Fibroblast of skin of abdomen (primary cell): ENCODE measurements at places on chromosomes 3 and 15.

DNA sequence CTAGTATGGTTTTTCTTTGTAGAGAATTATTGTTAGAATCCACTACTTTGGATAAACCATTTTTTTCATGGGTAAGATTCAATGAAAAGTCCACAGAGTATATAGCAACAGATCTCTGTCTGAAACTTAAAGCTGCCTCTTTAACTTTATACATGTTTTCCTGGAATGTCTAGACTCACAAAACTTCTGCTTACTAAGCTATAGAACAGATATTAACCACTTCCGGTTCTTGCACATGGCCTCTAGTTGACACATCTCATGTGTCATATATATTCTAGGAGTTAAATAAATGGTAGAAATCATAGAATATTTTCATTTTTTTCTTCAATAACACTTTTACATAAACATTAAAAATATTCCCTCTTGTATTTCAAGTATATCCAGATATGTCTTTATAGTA, 1693.9 kb downstream of the SI start:
- DNase-seq, result no peak

- peak; percentile 14 for DNase-seq
Measured at GRCh38 chr15:33737687-33738601, 230.4 kb upstream of the CHRM5 start.

GRCh38 chr15:101474233-101474632, 15.3 kb downstream of the PCSK6 start:
- DNase-seq, result no peak

- no peak for DNase-seq
Measured at GRCh38 chr15:39154227-39154638, 426.6 kb upstream of the THBS1 start.

DNA sequence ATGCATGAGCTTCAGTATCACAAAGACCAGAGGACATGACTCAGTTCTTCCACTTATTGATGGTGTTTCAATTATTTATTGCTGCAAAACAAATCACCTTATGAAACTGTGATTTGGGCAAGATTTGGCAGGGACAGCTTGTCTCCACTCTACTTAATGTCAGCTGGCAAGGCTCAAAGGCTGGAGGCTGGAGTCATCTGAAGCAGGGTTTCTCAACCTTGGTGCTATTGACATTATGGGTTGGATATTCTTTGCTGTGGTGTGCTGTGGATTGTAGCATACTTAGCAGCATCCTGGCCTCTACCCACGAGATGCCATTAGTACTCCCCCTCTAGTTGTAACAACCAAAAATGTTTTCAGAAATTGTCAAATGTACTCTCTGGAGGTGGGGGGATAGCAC, 138.8 kb upstream of the PEX5L start:
- DNase-seq, result no peak

DNA sequence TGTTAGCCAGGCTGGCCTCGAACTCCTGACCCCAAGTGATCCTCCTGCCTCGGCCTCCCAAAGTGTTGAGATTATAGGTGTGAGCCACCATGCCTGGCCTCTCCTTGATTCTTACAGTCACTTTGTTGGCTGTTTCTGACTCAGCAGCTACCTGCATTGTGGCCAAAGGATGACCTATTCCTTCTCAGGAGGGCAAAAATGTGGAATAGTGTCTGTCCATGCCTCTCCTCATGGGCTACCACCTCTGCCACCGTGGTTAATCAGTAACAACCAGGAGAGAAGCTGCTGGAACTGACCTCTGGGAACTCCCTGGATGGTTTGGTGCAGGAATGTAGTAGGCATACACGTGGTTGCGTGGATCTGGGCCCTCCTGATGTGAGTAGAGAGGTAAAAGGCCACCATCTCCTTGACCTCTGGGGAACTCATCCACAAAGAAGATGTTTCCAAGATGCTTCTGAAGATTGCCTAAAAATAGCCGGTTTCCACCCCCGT, 63.3 kb downstream of the FLNB start:
- DNase-seq, result no peak

DNA sequence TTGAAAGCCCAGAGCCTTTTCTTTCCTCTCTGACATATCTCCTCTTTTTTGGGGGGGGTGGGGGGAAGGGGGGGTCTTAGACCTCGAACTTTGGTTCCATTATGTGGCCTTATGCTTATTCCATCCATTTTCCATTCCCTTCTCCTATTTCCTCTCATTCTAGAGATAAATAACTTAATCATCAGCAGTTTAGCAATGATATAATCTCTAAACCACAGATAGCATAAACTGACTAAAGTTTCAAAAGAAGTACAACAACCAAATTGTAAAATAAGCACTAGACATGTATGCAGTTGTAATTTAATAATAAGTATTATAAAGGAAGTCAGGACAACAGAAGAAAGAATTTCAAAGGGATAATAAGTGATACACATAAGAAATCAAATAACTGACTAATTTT, 64.5 kb downstream of the AQR start:
- DNase-seq, result no peak

DNA sequence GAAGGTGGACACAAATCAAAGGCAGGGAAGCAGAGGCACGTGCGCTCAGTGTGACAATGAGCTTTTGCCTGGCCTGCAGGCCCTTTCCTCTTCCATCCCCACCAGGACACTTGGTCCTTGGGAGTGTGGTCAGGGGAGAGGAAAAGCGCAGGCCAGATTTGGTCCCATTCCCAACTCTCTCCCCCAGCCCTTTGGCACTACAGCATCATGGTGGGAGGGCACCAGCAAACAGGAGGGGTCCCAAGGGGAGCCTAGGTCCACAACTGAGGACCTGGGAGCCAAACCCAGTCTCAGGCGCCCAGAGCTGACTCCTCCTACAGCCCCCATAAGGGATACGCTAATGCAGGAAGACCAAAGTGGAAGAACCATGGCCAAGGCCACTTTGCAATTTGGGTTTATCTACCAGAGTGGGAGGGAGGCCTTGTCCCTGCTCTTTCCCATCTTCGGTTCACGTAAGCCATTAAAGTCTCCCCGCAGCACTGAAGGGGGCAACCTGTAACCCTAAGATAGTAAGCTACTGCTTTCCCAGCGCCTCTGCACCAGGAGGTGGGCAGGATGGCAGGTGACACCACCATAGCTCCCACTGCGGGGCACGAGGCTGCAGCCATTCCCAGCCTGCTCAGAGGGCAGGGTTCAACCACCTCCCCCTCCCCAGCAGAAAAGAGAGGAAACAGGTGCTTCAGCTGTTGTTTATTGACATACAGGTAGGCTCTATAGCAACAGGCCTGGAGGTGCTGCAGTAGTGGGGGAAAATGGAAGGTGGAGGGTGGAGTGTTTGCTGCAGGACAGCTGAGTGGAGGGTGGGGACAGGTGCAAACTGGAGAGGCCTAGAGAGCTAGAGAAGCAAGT, 993 bp upstream of the GRAMD2A start:
- DNase-seq, result no peak

DNA sequence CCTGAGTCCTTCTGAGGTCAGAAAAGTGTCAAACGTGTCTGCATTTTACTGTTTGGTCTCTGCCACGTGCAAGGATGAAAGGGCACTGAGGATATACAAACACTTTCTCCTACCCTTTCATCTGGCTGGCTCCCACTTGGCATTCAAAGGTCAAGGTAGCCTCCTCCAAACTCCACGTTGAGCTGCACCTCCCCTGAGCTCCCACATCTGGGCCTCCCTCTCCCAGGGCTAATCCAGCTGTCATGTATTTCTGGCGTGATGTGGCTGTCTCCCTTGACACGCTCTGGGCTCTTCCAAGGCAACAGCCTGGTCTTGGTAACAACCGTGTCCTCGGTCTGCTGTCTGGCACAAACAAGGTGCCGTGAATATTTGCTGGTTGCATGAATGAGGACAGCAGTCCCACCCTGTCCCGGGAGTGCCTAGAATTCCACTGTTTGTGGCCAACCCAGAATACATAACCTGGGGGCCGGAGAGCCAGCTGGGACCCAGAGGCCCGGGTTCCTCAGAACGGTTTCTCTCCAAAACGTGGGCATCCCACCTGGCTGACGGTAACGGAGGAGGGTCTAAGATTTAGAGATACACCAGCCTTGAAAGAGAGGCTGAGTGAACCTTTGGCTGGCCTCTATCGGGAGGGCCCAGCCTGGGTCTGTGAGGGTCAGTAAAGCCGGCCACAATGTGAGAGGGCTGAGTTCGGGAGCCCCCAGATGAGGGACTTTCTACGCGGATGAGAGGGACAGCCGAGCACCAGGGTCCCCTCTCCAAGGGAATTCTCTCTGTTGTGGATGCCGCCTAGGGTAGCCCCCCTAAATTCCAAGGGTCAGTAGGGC, 767 bp downstream of the GLT8D1 start:
- peak; percentile 15 for DNase-seq

DNA sequence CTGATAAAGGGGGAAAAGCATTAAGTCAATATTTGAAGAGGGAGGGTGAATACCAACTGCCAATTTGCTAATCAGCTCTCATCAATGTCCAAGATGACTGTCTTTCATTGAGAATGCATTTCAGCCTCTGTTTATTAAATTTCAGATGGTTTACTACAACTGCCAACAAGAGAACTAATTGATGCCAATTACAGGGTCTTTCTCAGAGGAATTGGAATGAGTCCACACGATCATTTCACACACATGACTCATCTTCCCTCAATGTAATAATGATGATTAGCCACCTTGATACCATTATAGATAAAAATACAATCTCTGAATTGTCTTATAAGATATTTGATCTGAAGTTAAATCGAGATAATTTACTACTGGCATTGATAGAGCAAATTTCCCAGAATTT, 1274.4 kb downstream of the ROBO2 start:
- DNase-seq, result no peak

DNA sequence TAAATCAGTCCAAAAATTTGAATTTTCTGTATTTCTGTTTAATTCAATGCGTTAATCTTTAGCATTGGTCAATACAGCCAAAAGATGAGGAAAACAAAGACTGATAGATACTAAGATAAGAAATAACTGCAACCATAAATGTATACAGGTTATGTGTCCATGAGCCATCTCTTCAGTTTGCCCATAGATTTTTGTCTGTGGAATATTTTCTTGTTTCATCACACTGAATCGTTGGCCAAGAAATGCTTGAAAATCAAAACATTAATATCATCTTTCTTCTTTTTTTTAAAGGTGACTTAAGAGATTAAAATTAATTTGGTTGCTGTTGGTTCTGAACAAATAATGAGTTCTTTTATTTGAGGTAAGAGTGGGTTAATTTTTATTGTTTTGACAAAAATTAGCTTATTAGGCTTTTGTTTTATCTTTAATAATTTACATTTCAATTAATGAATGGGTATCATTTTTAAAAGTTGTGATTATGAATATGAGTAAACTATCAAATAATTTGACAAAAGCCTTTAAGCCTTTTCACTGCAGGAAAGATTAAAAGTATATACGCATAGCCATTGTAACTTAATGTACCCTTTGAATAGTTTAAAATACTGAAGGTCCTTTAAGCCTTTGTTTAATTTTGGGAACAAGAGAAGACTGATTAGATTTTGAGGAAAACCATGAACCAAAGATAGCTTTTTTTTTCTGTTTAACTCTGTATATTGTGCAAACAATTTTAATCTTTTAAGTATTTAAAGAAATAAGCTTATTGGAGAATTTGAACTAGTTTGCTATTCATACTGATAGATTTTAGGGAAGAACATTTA, 14.7 kb upstream of the CHD2 start:
- DNase-seq, result no peak
